ENCODE measurements at places on chromosomes 2 and 18. TPM values are rescaled to one million over a fixed set of nuclear protein-coding genes. Genes with fewer than 3 reads are reported as not detected.

The GCKR gene
- total RNA-seq = not detected

The BOK gene
- total RNA-seq = 2.5 TPM

The SERPINB3 gene
- 2.6 TPM for total RNA-seq

The CAPN14 gene
- total RNA-seq = 0.52 TPM

The ATIC gene
- total RNA-seq = 40.7 TPM

The VAMP5 gene
- 19.0 TPM for total RNA-seq

The DSG4 gene
- under 0.01 TPM for total RNA-seq

The EIF5B gene
- total RNA-seq = 13.2 TPM

The ATP9B gene
- total RNA-seq = 19.3 TPM

The LAMA3 gene
- total RNA-seq = 8.9 TPM

The UGT1A3 gene
- not detected for total RNA-seq

The TNS1 gene
- total RNA-seq = 8.3 TPM

The TUBA4A gene
- total RNA-seq = 21.0 TPM

The LAMA1 gene
- total RNA-seq = 0.71 TPM

The TTN gene
- total RNA-seq = 5.4 TPM

The RND3 gene
- 7.4 TPM for total RNA-seq

The HOXD8 gene
- 1.5 TPM for total RNA-seq

DNA sequence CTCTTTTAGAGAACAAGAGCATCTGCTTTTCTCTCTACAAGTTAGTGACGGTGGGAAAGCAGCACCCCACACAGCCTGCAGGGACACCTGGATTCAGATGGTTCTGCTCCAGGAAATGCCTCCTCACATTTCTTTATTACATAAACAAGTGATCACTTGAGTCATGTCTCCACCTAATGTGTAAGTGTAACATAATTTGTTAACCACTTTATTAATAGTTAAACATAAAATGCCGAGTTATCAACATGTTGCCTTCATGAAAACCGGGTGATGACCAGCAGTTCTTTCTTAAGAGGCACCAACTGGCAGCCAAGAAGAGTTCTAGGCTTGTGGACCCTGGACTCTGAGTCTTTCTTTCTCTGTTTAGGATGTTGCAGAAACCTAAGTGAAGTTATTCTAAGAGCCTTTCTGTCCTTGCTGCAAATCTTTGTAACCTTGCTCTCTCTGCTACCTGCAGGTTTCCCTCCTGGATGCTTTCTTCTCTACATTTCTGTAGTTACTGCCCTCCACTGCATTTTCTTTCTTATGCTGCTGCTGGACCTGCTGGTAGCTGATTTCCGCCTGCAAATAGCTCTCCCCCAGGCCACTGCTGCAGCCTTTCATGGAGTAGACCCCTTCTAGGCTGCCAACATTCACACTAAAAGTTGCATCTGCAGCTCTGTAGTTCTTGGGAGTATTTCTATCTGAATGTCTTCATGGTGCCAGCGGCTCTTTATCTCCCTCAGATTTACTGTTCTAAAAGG lies 24.3 kb downstream of the UPP2 start:
- no peak for DNase-seq

- DNase-seq = no peak
Measured at GRCh38 chr18:78770139-78770822, 209.3 kb upstream of the SALL3 start.

- DNase-seq = no peak
Measured at GRCh38 chr18:37225279-37225678, 340.3 kb downstream of the CELF4 start.

GRCh38 chr2:10080536-10081304 lies 509 bp upstream of the CYS1 start:
- no peak for DNase-seq

DNA sequence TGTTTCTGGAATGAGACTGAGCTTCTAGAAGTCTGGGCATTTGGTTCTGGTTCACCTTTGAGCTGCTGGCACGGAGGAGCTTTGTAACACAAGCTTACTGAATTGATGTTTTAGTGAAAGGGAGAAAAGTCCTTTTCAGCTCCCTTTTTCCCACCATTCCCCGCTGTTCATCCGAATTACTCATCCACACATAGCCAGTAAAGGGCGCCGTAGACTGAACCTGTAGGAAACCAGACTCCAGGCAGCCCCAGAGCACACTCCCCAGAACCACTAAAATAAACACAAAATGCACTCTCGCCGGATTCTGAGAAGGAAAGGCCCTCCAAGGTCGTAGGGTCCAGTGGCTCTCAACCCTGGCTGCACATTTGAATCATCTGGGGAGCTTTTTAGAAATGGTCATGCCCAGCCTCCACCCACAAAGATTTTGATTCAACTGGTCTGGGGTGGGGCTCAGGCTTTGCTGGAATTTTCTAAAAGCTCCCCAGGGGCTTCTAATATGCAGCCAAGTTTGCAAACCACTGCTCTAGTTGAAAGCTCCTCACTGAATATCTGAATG lies 29.6 kb downstream of the TCF7L1 start:
- no peak for DNase-seq

GRCh38 chr2:40230186-40230585 lies 221.7 kb downstream of the SLC8A1 start:
- DNase-seq = no peak

GRCh38 chr2:37688771-37689468 lies 17.5 kb upstream of the CDC42EP3 start:
- no peak for DNase-seq

DNA sequence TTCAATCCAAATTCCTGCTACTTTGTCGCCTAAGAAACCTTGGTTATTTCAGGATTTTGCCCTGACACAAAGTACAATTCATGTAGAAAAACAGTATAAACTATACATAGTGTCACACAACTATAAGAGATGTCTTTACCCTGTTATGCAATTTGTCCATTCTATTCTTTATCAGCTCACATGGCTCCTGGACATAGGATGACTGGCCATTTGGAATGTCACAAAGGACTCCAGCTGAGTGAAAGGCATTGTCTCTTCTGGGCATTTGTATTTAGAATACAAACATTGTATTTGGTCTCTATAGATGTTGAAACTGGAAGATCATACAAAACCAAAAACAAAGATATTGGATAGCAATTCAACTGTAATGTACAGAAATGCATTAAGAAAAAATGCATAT lies 944.6 kb upstream of the LRRTM1 start:
- no peak for DNase-seq

DNA sequence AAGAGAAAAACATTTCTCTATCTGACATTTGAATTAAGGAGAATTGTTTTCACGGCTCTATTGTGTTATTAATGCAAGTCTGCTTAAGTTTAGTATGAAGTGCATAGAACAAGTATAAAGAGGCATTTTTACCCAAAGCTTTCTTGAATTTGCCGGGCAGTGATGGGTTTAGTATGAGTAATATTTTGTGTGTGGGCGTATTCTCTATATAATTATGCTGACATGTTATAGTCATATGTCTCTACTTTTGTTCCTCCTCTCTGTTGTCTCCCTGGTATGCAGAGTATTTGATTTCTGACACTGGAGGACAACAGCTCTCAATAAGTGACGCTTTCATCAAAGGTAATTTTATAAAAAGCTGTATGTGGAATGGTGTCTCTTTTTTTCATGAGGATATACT lies 45.9 kb downstream of the PIKFYVE start:
- DNase-seq = no peak

- peak; percentile 62 for DNase-seq
Measured at GRCh38 chr2:191023235-191023679, 9.3 kb upstream of the STAT1 start.

DNA sequence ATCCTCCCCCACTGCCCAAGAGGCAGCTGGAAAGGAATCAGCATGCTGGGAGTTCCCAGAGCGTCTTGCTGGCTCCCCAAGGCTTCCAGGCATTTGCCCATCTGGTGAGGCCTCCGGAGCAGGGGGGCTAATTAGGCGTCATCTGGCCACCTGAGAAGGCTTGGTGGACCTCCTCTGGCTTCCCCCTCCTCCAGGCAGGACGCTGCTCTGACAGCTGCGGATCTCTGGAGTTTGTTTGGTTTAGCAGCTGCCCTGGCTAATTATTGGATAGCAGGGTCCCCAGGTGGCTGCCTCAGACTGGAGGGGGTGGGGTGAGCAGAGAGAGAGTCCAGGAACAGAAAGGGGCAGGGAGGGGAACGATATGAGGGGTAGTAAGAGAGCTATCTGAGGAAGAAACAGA lies 425.2 kb upstream of the MEX3C start:
- DNase-seq = no peak

DNA sequence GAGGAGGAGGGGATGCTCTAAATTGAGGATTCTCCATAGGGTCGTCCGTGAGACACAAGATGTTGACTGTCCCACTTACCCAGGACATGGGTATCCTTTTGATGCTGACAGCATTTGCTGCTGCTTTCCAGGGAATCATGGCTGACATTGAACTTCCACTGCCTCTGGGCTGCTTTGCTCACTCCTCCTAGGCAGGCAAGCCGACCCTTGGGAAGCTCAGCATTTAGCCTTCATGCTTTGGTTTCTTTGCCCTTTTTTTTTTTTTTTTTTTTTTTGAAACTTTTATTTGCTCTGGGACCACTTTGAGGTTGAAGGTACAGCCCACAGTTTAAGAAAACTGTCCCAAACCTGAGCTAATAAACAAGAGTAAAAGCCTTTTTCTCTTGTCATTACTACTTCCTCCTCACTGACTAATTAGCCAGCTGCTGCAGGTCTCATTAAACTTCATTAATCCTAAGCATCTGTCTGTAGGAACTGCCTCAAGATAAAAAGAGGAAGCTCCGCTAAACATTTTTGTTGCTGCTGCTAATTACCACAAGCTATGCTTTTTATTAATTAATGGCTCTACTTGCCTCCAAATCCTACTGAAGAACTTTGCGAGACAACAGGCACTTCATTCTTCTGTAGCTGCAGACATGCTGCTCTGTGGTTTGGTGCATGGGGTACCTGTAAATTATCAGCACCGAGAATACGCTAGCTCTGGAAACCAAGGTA lies 125.4 kb downstream of the SPTBN1 start:
- DNase-seq = no peak

DNA sequence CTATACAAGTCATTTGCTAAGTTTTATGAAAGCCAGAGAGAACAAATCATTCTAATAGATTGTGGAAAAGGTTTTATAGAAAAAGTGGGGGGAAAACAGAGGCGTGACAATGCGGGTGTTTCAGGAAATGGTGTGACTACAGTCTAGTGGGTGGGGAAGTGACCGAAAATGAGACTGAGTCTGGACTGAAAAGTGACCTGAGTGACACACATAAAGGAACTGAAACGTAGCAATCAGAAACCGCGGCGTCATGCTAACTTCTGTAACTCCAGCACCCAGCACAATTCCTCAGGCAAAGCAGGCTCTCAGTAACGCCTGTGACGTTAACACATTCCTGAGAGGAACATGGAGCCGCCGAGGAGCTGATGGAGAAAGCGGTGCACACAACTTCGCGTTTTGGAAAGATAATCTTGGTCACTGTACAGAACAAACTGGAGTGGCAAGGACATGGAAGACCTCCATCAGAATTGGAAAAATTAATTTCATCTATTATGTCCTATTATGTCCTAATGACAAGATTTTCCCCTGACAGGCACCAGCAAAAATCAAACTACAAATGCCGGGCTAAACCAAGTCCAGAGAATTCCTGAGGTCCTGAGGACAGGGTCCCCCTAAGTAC lies 1.4 kb upstream of the CD226 start:
- no peak for DNase-seq

GRCh38 chr2:151374436-151374835 lies 17.0 kb downstream of the TNFAIP6 start:
- DNase-seq = no peak

DNA sequence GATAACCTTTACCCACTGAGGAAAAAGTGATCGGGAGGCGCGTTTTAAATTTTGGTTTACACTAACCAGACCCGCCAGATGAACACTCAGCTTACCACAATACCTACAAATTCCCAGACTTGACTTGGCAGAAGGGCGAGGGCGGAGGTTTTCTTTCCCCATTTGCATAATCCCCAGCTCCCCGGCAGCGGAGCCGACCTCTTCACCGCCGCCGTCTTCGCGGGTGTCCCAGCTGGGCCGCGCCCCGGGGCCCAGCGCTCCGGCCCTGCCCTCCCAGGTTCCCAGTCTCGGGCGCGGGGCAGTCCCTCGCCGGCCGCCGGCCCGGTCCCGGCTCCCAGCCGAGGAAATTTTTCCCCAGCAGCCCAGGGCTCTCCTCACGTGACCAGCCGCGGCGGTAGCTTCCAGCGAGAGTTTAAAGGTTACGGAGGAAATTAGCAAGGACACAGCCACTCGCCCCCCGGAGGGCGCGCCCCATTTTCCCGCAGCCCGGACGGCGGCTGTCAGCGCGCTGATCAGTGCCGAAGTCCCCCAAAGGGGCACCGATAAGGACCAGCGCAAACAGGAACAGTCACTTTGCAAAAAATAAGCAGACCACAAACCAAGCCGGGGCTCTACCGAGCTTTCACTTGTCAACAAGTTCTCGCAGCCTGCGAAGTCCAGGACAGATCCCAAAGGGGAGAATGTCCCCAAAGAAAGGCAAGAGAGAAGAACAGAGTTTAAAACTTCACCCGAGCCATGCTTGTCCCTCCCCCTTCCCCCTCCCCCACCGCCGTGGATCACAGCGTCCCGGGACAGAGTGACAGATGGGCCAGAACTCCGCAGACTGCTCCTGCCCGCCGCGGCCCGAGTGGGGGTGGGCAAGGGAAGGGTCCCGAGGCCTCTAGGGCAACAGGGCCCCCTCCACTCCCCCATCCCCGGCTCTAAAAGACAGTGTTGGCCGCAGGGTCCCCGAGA lies 1.3 kb upstream of the PRKCE start:
- DNase-seq = peak; percentile 58

DNA sequence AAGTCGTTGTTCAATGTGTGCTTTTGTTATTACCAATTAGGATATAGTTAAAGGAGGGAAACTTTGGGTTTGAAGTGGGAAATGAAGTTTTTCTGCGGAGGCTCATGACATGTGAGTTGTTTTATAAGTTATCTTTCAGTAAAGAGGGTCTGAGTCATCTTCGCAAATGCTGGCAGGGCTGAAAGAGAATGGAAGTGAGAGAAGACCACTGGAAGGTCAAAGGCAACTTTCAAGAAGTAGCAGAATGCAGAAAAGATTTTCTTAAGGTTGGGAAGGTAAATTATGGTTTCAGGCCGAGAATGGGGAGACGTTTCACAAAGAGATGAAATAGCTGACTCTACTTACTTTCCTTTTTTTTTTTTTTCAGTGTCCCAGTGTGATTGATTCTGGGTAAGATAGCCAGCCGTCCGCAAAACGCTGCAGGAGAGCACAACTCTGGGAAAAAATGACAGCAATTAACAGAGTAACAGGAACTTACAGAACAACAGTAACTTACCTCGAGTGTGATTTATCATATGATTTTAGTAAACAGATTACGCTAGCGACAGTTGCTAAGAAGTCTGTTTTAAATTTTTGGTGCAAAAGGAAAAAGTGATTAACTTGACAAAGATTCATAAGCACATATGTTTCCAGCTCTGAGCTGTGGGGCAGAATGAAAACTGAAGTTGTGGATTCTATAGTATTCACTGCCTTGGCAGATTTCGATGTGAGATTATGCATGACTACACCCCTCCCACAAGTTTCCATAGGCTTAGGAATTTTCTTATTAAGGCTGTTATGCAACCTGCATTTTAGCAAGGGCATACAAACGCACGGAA lies 46.8 kb upstream of the ACTR3 start:
- DNase-seq = no peak

GRCh38 chr2:151971301-151972051 lies 127.4 kb downstream of the CACNB4 start:
- no peak for DNase-seq

GRCh38 chr18:36821681-36822080 lies 7.1 kb downstream of the TPGS2 start:
- DNase-seq = no peak

GRCh38 chr2:28280619-28281018 lies 112.0 kb upstream of the FOSL2 start:
- no peak for DNase-seq
